ENCODE measurements at places on chromosomes 5 and 9.
A peak's percentile ranks its signal among the peaks of the same experiment; 100 is the strongest.

GRCh38 chr5:149581931-149582768 lies 852 bp downstream of the ARHGEF37 start:
- DNase-seq = peak; percentile 52

- DNase-seq = no peak
These were observed 257.9 kb downstream of the RASEF start for GRCh38 chr9:82805027-82805426.

DNA sequence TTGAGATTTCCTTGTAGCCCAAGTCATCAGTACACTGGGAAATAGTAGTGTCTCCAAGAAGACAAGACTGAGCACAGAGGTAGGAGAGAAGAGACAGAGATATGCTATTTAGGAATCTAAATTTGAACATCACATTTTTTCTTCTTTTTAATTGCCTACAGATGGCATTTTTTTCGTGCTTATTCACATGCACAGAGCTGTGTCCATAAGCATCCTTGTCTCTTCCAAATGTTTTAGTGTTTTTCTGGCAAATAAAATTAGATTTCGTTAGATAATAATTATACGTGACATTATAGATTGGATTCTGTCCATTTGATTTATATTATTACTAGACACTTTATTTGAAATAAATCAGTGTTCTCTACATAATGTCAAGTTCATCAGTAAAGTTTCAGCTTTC lies 80.9 kb downstream of the PRR16 start:
- no peak for DNase-seq

- peak; percentile 11 for DNase-seq
These were observed 143.8 kb upstream of the PPP1R26 start for GRCh38 chr9:135335691-135336181.

DNA sequence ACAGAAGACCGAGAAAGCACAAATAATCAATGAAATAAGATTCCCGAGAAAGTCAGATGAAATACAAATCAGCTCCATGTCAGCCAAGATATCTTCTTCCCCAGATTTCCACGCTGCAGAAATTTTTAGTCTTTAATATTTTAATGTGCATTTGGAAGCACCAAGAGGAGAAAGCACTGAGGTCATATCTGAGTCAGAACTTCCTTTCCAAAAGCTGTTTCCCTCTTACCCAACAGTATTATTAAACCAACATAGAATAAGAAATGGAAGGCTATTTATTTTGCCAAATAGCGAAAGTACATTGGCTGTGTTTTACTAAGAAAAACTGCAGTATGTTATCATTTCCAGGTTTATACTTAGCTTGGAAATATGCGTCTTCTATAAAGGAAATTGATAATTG lies 772.1 kb upstream of the CDH9 start:
- no peak for DNase-seq

DNA sequence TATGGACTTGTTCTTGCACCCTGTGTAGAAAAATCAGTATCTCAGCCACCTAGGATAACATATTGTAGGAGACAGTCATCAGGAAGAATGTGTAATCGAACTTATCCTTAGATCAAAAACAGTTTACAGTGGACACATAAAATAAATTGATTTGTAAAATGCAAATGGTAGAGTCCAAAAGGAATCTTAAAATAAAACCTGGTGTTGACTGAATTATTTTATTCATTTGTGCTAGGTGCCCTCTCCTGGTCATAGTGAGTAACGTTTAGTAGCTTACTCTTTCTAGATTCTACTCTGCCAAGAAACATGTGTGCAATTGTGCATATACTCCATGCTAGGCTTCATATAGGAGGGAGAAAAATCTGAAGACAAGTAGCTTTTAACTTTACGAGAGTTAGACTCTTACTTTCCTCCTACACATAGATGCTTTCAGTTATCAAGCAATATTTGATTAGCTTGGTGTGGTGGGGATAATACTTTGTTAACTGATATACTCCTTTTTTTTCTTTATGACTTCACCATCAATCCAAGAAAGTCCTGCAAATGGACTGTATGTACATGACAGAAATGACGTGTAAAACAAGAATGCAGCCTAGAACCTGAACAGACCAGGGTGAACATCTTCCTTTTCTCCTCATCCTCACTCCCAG lies 23.7 kb upstream of the LOX start:
- peak; percentile 17 for DNase-seq

- no peak for DNase-seq
These were observed 3.2 kb downstream of the IRX1 start for GRCh38 chr5:3598769-3599211.

DNA sequence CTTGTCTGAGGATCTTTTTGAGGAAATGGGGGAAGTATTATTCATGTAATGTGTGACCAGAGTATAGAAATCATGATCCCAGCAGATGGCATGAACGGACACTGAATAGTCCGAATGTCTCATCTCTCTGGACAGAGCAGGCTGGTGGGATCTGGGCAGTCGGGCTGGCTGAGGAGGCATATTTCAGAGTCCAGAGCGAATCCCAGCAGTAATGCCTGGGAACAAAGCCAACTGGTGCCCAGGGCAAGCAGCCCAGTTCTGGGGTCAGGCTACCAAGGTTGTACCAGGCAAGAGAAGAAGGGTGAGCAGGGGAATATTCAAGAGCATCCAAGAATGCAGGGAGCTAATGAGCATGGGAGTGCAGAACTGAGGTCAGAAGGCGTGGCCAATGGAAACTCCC lies 306.4 kb downstream of the ZSWIM6 start:
- no peak for DNase-seq

DNA sequence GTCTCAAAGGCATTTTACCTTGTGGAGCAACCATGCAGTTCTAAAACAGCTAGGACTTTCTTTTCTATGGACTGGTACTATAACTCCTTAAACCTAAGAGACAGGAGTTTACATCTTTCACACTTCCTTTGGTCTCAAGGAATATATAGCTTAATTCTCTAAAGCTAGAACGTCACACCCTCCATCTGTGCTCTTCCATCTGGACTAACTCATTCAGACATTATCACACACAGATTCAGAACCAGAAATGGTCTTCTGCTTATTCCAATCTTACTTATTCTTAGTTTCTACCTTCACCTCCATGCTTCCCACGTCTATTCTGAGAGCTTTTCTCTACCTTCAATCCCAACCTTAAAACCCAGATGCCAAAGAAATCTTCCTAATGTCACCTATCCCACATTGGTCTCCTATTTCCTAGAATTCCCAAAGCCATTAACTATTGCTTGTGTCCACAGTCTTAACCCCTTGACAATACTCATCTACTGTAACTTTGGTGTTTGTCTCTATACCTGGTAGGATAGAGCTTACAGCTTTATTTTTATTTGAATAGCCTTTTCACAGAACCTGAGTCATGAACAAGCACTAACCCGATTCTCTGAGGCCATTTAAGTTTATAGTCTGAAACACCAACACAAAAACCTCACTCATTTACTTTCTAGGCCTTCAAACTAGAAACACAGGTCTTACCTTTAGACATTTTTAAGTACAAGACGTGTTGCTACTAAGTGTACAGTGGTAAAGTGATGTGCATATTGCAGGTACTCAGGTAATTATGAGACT lies 22.8 kb downstream of the CSNK1A1 start:
- no peak for DNase-seq

- DNase-seq = no peak
These were observed 438.1 kb downstream of the MAT2B start for GRCh38 chr5:163943546-163943945.

- DNase-seq = no peak
These were observed 198.9 kb downstream of the NXNL2 start for GRCh38 chr9:88733651-88734421.

- no peak for DNase-seq
These were observed 121.4 kb upstream of the C6 start for GRCh38 chr5:41334758-41335157.

DNA sequence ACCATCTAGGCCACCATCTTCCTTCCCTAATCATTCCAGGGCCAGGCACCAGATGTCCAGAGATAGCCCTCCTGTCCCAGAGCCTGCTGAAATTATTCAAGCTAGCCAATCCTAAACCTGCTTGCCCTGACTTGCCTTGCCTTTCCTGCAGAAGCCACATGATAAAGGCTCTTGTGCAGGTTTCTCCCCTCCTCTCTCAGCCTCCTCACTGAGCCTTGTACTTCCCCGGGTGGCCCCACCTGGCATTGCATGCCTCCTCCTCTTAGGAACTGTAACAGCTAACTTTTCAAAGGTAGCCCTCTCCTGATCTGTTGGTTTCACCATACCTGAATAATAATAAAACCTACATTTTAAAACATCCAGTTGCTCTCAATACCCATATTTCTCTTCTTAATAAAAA lies 42.6 kb downstream of the DIRAS2 start:
- no peak for DNase-seq

DNA sequence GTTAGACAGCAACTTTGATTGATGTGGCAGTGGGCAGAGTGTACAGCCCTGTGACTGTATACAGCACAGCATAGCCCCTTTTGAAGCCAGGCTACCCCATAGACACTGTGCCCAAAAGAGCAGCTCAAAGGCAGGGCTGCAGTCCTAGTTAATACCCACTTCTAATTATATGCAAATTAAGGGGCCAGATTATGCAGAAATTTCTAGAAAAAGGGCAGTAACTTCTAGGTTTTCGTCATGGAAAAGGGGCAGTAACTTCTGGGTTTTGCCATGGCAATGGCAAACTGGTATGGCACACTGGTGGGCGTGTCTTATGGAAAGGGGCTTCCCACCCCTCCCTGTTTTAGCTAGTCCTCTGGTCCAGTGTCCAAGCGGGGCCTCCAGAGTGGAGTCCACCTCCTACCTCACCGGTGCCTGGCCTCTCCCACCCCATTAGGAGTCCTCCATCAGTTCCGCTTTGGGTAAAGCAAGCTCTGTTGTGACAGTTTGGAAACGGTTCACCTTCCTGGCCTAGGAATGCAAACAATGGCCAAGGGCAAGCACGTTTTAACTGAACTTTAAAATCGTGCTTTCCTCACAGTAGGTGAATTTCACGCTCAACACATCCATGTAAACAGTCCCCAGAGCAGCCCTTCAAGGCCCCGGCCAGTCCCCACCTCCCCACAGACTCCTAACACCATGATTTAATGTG lies 5.6 kb downstream of the ADAMTS13 start:
- no peak for DNase-seq

DNA sequence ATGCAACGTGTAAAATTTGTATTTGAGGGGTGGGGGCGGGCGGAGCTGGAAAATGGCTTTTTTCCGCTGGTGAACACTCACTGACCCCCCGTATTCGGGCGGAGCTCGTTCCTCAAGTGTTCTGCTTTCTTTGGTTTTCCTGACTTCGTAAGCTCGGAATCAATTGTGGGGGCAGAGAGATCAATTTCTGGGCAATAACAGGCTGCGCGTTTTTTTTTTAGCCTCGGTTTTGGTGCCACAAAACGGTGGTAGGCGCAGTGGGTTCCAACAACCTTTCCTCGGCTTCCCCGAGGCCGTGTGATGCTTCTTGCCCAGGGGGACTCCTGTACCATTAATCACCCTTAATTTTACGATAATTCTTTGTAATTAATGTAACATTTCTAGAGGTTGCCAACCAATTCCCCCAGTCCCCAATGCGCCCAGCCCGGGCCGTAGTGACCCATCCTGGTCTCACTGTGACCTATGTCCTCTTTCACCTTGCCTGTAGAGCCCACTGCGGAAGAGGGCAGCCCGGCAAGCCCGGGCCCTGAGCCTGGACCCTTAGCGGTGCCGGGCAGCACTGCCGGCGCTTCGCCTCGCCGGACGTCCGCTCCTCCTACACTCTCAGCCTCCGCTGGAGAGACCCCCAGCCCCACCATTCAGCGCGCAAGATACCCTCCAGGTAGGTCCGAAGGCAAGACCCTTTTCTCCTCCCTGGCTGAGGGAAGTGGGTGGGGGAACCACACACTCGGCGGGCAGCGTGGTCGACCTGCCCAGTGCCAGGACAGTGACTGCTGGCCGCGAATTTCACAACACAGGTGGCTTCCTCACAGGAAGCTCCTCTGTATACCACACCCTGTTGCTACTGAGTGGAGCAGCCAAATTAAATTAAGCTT lies 3.7 kb downstream of the NR4A3 start:
- peak; percentile 39 for DNase-seq

GRCh38 chr5:126198531-126198930 lies 224.7 kb upstream of the GRAMD2B start:
- DNase-seq = peak; percentile 9

DNA sequence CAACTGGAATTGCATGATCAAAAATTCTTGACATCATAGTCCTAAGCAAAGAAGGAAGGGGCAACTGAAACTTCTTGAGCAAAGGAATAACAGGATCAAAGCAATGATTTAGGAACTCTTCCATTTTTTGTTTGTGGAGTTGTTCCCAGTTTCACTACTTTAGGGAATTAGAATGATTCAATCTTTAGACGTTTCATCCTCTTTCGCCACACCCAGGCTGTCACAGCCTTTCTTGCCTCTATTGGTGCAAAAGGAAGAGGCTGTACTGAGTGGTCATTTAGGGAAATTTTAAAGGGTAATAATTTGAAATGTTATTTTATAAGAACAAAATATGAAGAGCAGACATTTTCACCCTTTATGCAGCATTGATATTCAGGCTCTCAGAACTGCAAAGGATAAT lies 1026.0 kb upstream of the ARRDC3 start:
- DNase-seq = no peak

GRCh38 chr5:151825445-151825844 lies 53.7 kb downstream of the G3BP1 start:
- DNase-seq = peak; percentile 79

GRCh38 chr5:16812911-16813310 lies 123.2 kb downstream of the MYO10 start:
- no peak for DNase-seq

DNA sequence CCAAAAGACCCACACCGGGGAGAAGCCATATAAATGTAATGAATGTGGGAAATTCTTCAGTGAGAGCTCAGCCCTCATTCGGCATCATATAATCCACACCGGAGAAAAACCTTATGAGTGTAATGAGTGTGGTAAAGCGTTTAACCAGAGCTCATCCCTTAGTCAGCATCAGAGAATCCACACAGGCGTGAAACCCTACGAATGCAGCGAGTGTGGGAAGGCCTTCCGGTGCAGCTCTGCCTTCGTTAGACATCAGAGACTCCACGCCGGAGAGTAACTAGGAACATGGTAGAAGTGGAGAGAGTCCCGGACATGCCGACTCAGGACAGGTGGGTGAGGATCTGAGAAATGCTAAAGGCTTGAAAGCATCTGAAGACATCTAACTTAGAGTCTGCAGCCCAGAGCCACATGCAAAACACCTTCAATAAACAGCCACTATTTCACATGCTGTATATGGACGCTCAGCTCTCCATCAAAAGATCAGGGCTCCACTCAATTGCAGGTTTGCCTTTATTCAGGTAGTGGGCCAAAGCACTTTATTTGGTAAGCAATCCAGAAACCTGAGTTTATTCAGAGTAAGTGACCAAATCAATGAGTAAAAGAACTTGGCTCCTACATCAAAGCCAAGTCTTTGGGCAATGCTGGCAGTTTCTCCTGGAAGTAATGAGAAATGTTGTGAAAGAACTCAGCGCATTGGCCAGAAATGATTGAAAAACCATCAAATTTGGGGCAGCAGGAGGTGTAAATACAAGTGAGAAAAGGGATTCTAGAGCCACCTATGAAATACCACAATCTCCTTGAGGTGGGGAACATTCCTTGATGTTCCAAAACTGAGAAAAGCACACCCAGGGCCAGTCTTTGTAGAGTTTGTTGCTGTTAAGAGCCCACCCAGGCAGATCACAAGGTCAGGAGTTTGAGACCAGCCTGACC lies 6.0 kb downstream of the RPL12 start:
- no peak for DNase-seq

- no peak for DNase-seq
These were observed 6.7 kb downstream of the ANAPC2 start for GRCh38 chr9:137181680-137182079.

GRCh38 chr5:14206028-14206725 lies 63.0 kb downstream of the TRIO start:
- DNase-seq = no peak

GRCh38 chr9:121998513-121999049 lies 94.5 kb downstream of the TTLL11 start:
- no peak for DNase-seq

Data from iPS-NIHi11 (cell line).